Breast epithelium (tissue), 4 donors: ENCODE measurements at places on chromosomes 12 and 14.

DNA sequence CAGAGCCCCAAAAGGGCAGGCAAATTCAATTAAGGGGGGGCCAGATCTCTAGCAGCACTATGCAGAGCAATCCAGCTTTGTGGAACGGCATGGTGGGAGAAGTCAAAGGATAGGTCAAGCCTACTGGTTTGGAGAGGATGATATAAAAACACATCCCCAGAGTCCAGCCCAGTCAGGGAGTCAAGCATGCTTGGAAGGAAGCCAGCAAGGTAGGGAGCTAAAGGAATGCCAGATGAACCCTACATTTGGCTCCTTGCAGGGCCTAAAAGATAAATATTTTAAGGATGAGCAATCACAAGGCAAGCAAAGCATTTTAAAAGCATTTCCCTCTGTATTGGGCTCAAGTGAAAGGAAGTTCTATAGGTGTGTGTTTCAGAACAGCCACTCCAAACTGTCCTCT is 21.4 kb downstream of the KCTD10 start:
- H3K4me3 ChIP-seq: no peak overlapping the region
- DNase-seq: no peak
- no peaks in the 10 kb centered on the region for H3K36me3 ChIP-seq
- H3K4me1 ChIP-seq: peaks cover 9% of the 10 kb centered on the region
- H3K27ac ChIP-seq: no peak overlapping the region
- H3K27me3 ChIP-seq: no peaks in the 10 kb centered on the region

- H3K27ac ChIP-seq: no peak overlapping the region
- H3K4me1 ChIP-seq: no peaks in the 10 kb centered on the region
Observed at GRCh38 chr14:93926245-93926872, 785 bp upstream of the FAM181A start.

- H3K27me3 ChIP-seq: no peaks in the 10 kb centered on the region
- no peak overlapping the region for H3K4me3 ChIP-seq
- H3K36me3 ChIP-seq: no peaks in the 10 kb centered on the region
- no peaks in the 10 kb centered on the region for H3K4me1 ChIP-seq
- no peak overlapping the region for H3K27ac ChIP-seq
Observed at GRCh38 chr12:101597164-101597563, 2.4 kb downstream of the MYBPC1 start.

DNA sequence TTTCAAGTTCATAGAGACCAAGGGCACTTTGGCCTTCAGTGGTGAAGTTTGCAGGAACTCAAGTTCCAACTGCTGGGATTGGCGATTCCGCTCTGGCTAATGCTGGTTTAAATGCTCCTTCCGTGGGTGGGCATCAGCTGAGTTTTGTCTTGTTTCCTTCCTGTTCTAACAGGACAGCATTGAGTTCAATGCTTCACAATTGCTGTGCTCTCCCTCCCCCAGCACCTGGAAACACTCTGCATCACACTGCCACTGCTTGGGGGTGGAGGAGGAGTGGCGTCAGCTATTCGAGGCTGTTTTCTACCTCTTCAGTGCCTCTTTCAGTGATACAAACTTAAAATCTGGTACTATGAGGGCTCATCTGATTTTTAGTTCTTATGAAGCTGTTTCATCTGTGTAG is 634.9 kb downstream of the FSCB start:
- DNase-seq: no peak
- H3K4me1 ChIP-seq: no peaks in the 10 kb centered on the region
- no peaks in the 10 kb centered on the region for H3K36me3 ChIP-seq
- H3K4me3 ChIP-seq: no peak overlapping the region
- no peaks in the 10 kb centered on the region for H3K27me3 ChIP-seq

GRCh38 chr12:67991158-67991557 is 1.9 kb downstream of the IFNG-AS1 start:
- no peak for DNase-seq
- H3K27me3 ChIP-seq: no peaks in the 10 kb centered on the region
- H3K36me3 ChIP-seq: no peaks in the 10 kb centered on the region
- no peak overlapping the region for H3K4me3 ChIP-seq
- H3K4me1 ChIP-seq: no peaks in the 10 kb centered on the region

GRCh38 chr12:15423629-15424028 is 101.3 kb downstream of the PTPRO start:
- no peaks in the 10 kb centered on the region for H3K36me3 ChIP-seq
- DNase-seq: no peak
- no peaks in the 10 kb centered on the region for H3K4me1 ChIP-seq
- H3K27ac ChIP-seq: no peak overlapping the region
- no peaks in the 10 kb centered on the region for H3K27me3 ChIP-seq
- no peak overlapping the region for H3K4me3 ChIP-seq

DNA sequence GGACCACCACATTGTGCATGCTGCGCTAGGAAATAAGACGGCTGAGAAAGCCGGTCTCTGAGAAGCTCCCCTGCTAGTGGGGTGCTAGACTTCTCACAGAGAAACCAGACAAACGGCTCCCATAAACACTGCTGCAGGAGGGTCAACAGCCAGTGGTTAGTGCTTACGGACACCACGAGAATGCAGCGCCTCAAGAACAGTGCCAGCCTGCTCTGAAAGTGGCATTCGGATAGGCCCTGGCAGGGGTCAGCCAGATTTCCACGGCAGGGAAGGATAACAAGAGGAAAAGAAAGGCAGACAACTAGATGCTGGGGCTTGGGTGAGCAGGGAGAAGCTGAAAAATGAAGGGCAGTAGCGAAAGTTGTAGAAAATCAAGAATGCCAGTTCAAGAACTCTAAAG is 26.4 kb downstream of the PPTC7 start:
- no peak for DNase-seq
- no peaks in the 10 kb centered on the region for H3K27me3 ChIP-seq
- H3K27ac ChIP-seq: no peak overlapping the region
- H3K36me3 ChIP-seq: no peaks in the 10 kb centered on the region
- no peaks in the 10 kb centered on the region for H3K4me1 ChIP-seq

- H3K4me3 ChIP-seq: no peak overlapping the region
- no peak for DNase-seq
- H3K27ac ChIP-seq: no peak overlapping the region
- H3K36me3 ChIP-seq: no peaks in the 10 kb centered on the region
- no peaks in the 10 kb centered on the region for H3K27me3 ChIP-seq
Observed at GRCh38 chr12:11026118-11026517, 3.7 kb upstream of the TAS2R19 start.

DNA sequence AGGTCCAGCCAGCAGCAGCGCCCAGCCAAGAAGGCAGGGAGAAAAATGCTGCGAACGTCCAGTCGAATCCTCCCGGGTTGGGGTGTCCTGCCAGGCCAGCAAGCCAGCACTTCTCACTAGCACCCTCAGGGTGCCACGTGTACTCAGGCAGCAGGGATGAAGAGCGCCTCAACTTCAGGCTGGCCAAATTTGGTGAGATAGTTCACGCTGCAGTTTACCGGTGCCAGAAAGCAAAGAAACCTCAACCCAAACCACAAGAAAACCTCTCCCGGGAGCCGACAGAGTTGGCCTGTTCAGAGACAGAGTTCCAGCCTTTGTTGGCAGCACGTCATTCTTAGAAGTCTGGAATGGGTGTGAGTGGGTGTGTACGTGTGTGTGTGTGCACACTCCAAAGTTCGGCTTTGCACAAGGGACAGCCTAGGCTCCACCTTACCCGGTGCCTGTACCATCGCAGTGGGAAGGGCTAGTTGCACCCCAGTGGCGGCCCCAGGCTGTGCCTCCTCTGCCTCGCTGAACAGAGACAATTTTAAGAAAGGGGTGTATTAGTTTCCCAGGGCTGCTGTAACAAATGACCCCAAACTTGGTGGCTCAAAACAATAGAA is 42.1 kb downstream of the ELK3 start:
- no peaks in the 10 kb centered on the region for H3K27me3 ChIP-seq
- H3K4me1 ChIP-seq: peaks cover 27% of the 10 kb centered on the region
- DNase-seq: no peak
- peak overlapping the region; percentile 95 for H3K27ac ChIP-seq
- H3K36me3 ChIP-seq: no peaks in the 10 kb centered on the region

DNA sequence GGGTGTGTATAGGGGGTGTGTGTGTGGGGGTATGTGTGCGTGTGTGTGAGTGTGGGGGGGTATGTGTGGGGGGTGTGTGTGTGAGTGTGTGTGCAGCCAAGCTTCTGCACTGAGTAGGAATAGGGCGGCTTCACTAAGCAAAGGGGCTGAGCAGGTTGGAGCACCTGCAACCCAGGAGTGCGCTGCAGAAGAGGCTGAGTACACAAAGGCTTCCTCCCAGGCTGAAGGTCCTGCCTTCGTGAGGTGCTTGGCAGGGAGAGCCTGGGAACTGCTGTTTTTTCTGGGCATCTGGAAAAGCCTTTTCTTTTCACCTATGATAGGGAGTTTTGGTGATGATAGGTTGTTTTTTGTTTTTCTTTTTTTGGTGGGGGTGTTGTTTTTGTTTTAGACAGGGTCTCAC is 6.0 kb upstream of the NUDT14 start:
- no peak overlapping the region for H3K4me3 ChIP-seq
- no peak for DNase-seq
- H3K27ac ChIP-seq: no peak overlapping the region
- no peaks in the 10 kb centered on the region for H3K36me3 ChIP-seq
- no peaks in the 10 kb centered on the region for H3K27me3 ChIP-seq

GRCh38 chr12:1928439-1929121 is 10.1 kb upstream of the CACNA2D4 start:
- H3K27me3 ChIP-seq: peaks cover 7% of the 10 kb centered on the region
- no peak overlapping the region for H3K4me3 ChIP-seq
- H3K36me3 ChIP-seq: no peaks in the 10 kb centered on the region
- H3K4me1 ChIP-seq: no peaks in the 10 kb centered on the region
- DNase-seq: no peak

GRCh38 chr12:131959116-131959515 is 9.4 kb downstream of the EP400 start:
- no peak overlapping the region for H3K4me3 ChIP-seq
- H3K27ac ChIP-seq: no peak overlapping the region
- H3K4me1 ChIP-seq: no peaks in the 10 kb centered on the region
- peak; percentile 47 for DNase-seq
- no peaks in the 10 kb centered on the region for H3K27me3 ChIP-seq

- H3K4me1 ChIP-seq: no peaks in the 10 kb centered on the region
- no peak for DNase-seq
- no peak overlapping the region for H3K27ac ChIP-seq
- H3K36me3 ChIP-seq: no peaks in the 10 kb centered on the region
- no peak overlapping the region for H3K4me3 ChIP-seq
Observed at GRCh38 chr14:92005019-92005418, 34.8 kb downstream of the TRIP11 start.
